Right atrium auricular region (tissue), 2 donors: ENCODE measurements at places on chromosomes 4 and X. TPM values are rescaled to one million over a fixed set of nuclear protein-coding genes. Genes with fewer than 3 reads are reported as not detected.
A peak's percentile ranks its signal among the peaks of the same experiment; 100 is the strongest.

DNA sequence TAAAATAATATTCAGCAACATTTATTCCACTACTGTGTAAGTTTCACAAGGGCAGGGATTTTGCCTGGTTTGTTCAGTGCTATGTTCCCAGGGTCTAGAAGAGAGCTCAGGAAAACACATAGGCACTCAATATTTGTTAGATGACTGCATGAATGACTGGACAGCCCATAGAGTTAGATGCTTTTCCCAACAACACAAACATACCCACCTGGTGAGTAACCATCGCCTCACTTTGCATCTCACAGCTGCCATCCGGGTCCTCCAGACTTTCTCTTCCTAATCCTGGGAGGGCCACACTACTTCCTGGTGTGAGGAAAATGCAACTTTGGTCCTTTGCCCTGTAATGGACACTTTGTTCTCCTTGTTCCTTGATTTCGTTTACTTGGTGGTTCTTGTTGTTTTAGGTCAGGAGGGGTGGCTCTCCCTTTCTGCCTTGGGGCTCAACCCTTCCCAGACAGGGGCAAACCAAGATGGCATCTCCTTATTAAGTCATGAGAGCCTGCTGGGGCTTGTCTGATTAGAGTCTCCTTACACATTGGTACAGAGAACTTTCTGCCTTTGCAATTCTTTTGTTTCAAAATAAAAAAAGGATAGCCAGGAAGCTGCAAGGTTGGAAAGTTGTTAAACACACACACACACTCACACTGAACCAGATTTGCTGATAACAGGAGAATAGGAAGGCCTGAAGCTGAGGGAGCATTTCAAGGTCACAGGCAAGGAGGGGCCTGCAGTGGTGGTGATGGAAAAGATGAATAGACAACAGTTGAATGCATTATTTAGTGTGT, 190.6 kb downstream of the MID1IP1 start:
- H3K36me3 ChIP-seq = no peaks in the 10 kb centered on the region
- H3K27me3 ChIP-seq = no peaks in the 10 kb centered on the region
- no peak overlapping the region for H3K4me3 ChIP-seq
- no peaks in the 10 kb centered on the region for H3K4me1 ChIP-seq
- no peak overlapping the region for H3K27ac ChIP-seq
- DNase-seq = no peak

Gene ASB11
- 57.1 TPM for total RNA-seq

DNA sequence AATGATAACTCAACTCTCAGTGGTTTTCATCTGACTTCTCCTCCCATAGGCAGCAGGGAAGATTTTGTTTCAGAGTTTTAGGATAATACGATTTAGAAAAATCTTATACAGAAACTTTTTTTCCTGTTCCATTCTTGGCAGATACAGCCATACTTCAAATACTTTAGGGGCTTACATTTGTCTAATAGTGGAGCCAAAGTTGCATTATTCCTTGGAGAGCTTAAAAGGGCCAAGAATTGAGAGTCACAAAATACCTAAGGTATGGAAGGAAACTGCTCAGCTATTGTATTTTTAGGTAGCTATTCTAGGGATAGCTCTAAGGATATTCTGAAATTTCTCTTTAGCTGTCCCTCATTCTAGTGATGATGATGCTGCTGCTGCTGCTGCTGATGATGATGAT, 132.9 kb upstream of the PTCHD1 start:
- no peaks in the 10 kb centered on the region for H3K36me3 ChIP-seq
- DNase-seq = no peak
- H3K4me3 ChIP-seq = no peak overlapping the region
- no peaks in the 10 kb centered on the region for H3K4me1 ChIP-seq

DNA sequence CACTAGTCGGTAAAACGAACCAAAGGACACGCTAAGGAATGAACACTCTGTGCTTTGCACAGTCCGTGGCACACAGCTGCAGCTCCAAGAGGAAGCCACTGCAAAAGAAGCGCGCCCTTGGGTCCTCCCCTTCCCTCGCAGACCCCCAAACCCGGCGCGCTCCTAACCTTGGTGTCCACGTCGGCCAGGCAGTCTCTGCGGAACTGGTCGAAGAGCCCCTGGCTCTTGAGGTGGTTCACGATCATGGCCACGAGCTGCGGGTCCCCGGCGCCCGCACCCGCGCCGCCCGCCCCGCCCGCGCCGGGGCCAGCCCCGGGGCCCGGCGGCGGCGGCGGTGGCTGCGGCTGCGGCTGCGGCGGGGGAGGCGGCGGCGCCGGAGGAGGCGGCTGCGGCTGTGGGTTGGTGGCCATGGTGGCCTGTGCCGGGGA, 333 bp downstream of the BOD1L1 start:
- H3K4me1 ChIP-seq = no peaks in the 10 kb centered on the region
- peak overlapping the region; percentile 58 for H3K4me3 ChIP-seq
- no peaks in the 10 kb centered on the region for H3K27me3 ChIP-seq
- no peak for DNase-seq

GRCh38 chr4:120007896-120008436, 58.7 kb downstream of the MAD2L1 start:
- H3K36me3 ChIP-seq = no peaks in the 10 kb centered on the region
- no peaks in the 10 kb centered on the region for H3K27me3 ChIP-seq
- no peak for DNase-seq
- H3K4me3 ChIP-seq = no peak overlapping the region
- H3K4me1 ChIP-seq = no peaks in the 10 kb centered on the region

DNA sequence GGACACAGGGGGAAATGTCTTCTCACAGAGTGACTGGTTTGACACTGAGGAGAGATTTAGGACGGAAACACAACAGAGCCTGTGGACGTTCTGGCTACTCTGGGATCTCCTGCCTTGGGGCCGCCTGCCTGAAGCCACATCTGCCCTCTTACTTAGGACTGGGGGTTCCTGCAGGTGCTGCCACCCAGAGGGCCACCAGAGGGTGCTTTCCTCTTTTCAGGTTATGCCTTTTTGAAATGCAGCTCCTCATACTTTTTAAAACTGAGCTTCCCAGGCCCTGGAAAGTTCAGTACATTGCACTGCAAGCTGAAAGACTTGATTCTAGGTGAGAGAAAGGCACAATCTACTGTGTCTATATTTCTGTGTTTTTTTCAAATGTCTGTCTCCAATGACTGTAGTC, 92.2 kb upstream of the PGRMC2 start:
- H3K27ac ChIP-seq = no peak overlapping the region
- no peaks in the 10 kb centered on the region for H3K36me3 ChIP-seq
- H3K4me3 ChIP-seq = no peak overlapping the region
- DNase-seq = no peak
- no peaks in the 10 kb centered on the region for H3K27me3 ChIP-seq
- no peaks in the 10 kb centered on the region for H3K4me1 ChIP-seq

DNA sequence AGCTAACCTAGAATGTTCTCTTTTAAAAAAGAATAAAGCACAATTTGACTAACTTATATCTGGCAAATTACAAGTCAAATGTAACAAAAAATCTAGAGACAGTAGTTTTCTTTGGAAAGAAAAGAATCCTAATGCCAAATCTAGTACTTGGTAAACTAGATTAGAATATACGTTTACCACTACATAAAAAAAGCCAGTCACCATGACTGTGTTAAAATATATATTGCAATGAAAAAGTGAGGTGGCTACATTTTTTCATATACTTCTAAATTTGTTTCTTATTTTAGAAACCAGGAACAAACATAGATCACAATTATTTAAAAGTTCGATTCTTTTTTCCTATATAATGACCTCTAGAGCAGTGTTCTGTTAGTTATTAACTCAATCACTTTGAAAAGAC, 29.6 kb upstream of the PPA2 start:
- H3K4me3 ChIP-seq = no peak overlapping the region
- H3K27me3 ChIP-seq = no peaks in the 10 kb centered on the region
- H3K4me1 ChIP-seq = no peaks in the 10 kb centered on the region
- no peak for DNase-seq
- no peaks in the 10 kb centered on the region for H3K36me3 ChIP-seq

GRCh38 chr4:118314221-118314620, 38.6 kb downstream of the PRSS12 start:
- H3K4me3 ChIP-seq = no peak overlapping the region
- H3K36me3 ChIP-seq = no peaks in the 10 kb centered on the region
- no peaks in the 10 kb centered on the region for H3K27me3 ChIP-seq
- DNase-seq = no peak
